ENCODE measurements at places on chromosomes 1 and 21.

- no peak for DNase-seq
Measured at GRCh38 chr1:219492717-219493116, 120.2 kb downstream of the ZC3H11B start.

DNA sequence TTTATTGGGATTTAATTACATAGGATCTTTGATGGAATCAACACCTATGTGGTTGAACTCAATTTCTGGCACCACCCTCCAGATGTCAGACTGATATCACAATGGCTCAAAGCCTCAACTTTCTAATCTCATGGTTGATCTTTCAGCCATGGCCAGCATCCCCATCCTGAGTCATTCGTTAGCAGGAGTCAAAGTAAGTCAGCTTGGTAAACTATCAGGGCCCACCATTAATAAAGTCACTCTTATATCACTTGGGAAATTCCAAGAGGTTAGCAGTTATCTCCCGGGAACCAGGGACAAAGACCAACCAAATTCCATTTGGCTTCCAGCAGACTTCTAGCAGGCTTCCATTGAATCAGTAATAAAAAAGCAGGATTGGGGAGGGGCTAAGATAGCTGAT, 50.7 kb upstream of the TNFSF4 start:
- DNase-seq, result no peak

GRCh38 chr1:34460193-34460592, 283.5 kb downstream of the C1orf94 start:
- peak; percentile 66 for DNase-seq

DNA sequence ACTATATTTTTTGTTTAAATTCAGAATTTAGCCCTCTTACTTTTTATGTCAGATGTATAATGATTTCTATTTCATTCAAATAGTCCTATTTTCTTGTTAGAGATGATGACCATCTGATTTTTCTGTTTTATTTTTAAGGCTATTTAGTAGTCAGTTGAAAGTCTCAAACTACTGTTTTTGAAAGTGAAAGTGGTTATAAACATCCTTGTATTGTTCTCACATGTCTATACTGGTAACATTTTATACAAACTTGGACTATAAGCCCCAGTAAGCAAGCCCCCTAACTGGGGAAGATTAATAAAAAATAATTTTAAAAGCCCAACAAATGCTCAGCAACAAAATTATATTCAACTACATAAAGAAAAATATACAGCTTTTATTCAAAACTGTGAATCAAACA, 271.3 kb upstream of the RGS18 start:
- no peak for DNase-seq

DNA sequence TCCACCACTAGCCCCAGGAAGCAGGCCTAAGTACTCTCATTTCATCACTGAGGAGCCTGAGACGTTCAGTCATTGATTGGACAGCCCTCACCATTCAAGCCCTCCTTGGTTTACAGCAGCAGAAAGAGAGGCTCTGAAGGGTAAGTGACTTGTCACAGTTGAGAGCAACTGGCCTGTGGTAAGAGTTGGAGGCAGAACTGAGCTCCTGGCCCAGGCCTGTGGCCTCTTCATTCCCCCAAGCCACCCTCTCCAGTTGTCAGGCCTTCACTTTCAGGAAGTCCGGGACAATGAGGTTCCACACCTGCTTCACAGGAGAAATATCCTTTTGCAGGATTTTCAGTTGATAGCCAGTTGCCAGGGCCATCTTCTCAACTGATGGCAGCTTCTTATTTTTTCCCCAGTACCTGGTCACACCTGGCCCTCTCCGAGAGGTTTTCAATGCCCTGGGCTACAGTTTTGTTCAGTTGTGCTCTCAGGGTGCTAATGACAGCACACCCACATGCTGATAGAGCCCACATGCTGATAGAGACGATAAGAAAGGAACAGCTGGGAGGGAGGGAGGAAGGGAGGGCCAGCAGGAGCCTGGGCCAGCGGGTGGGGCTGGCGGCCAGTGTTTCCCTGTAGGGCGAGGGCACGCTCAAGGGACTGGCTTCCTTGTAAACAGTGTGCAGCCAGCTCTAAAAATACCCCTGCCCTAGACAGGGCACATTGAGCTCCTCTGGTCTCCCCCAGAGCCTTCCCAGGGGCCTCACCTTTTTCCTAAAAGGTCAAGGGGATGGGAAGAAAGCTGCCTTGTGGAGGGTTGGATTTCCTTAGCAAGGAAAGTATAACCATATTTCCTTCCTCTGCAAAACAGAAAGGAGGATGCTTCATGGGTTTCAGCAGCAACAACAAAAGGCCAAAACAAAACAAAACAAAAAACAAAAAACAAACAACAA, 112.7 kb upstream of the JUN start:
- DNase-seq, result no peak

GRCh38 chr21:41115851-41116250, 52.1 kb upstream of the BACE2 start:
- DNase-seq, result no peak

DNA sequence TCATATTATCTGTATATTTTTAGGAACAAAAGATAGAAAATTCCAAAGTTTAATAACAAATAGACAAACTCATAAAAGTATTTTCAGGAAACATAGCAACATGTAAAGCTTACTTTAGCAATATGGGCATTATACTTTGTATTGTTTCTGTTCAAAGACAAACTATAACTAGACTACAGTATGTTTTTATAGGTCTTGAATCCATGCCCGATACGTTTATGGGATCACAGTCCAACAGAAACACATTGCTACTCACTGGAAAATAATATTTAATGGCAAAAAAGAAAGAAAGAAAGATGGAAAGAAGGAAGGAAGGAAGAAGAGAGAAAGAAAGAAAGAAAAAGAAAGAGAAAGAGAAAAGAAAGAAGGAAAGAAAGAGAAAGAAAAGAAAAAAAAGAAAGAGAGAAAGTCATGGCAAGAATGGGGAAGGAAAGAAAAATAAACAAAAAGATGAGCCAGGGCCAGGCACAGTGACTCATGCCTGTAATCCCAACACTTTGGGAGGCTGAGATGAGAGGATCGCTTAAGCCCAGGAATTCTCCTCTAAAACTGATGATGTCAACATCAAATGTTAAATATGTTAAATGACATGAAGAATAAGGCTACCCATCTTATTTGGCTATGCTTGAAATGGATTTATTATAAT, 32.7 kb downstream of the TM2D1 start:
- DNase-seq, result no peak

GRCh38 chr1:167905182-167905581, 8.8 kb downstream of the ADCY10 start:
- no peak for DNase-seq

DNA sequence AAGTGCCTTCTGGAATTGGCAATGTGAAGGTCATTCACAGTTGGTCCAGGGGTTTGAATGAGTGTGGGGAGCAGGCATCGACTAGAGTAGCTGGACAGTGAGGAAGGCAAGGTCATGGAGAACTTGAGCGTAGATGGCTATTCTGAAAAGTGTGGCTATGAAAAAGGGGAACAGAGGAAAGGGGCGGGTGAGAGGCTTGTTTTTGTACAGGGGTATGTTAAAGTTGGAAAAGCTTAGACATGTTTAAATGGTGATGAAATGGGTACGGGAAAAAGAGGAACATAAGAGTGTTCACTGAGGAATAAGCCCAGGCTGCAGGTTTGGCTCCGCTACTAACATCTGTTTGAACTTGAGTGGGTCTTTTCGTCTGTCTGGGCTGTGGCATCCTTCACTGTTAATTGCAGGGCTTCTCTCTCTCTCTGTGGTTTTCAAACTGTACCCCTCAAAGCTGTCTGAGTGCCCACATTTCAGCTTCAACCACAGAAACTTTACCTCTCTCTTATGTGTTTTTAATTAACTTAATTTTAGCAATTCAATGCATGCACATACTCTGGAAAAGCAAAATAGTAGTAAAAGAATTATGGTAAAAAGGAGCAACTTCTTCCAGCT, 70.8 kb upstream of the COA6 start:
- no peak for DNase-seq

DNA sequence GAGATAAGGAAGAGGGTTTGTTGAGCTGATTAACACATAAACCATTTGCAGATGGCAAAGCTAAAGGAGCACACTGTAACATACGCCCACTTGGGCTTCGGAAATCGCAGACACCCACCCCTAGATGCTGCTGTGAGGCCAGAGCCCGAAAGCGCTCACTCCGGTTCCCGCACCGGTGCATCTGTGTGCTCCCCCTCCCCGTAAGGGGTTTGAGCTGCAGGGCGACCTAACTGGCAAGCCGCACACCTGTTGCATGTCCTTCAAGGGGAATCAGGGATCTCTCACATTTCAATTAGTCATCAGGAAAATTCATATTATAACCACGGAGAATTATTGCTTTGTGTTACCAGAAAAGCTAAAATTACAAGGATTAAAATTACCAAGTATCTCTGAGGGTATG, 1.4 kb upstream of the CFH start:
- DNase-seq, result no peak

DNA sequence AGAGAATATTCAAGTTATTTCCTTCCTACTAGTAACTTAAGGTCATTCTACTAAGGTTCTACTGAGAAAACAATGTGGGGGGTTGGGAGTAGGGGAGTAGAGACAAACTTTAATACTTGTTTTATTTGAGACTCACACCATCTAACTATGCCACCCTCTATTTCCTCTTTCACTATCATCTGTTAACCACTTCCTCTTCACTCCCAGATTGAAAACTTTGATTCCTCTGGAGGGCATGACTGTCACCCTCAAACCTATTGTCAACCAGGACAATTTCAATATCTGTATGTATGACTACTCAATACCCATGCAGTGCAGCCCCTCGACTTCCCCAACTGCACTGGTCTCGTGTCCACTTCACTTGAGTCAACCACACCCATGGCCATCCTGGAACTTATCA, 165.6 kb upstream of the POGK start:
- no peak for DNase-seq

DNA sequence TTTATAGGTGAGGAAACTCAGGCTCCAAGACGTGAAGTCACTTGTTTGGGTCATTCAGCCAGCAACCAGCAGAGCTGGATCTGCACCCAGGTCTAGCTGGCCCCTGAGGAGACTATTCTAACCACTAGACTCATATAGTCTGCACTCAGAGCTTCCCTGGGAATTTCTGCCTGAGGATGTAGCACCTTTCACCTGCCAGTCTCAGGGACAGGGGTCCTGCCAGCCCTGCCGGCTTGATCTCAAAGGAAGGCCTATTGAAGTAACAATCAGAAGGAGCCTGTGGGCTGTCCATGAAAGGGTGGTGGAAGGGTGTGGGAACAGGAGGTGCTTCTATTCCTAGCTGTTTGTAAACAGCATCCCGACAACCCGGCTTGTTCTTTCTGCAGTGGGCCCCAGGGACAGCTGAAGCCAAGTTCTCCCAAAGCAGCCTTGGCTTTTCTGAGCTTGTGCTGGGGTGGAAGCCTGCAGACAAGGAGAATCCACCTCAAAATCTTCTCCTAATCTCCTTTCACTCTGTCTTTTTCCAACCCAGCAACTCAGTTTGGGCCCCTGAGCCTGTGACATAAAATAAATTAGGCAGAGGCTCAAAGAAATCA, 7.8 kb downstream of the LMOD1 start:
- no peak for DNase-seq

- no peak for DNase-seq
Measured at GRCh38 chr21:43364851-43365424, 62.0 kb downstream of the SIK1 start.

GRCh38 chr1:20184997-20185833, 681 bp upstream of the UBXN10 start:
- peak; percentile 83 for DNase-seq

- DNase-seq, result no peak
Measured at GRCh38 chr1:167515893-167516321, 2.4 kb downstream of the CD247 start.

GRCh38 chr1:218837051-218837450, 336.6 kb upstream of the LYPLAL1 start:
- no peak for DNase-seq

GRCh38 chr1:7583291-7584096, 187.6 kb upstream of the VAMP3 start:
- no peak for DNase-seq

DNA sequence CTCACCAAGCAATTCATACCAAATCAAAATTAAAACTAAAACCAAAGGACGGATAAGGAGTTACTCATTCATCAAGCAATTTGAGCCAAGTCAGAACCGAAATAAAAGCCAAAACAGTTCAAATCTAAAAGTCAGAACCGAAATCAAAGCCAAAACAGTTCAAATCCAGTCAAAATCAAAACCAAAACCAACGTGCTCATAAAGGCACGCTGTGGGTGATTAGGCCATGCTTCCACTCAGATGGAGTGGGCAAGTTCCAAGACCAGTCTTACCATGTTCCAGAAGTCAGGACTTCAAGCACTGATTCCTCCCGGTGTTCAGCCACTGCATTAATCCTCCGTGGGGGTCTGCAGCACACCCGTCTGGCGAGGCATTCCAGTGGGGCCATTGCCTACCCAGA, 409.3 kb downstream of the TGFB2 start:
- no peak for DNase-seq

DNA sequence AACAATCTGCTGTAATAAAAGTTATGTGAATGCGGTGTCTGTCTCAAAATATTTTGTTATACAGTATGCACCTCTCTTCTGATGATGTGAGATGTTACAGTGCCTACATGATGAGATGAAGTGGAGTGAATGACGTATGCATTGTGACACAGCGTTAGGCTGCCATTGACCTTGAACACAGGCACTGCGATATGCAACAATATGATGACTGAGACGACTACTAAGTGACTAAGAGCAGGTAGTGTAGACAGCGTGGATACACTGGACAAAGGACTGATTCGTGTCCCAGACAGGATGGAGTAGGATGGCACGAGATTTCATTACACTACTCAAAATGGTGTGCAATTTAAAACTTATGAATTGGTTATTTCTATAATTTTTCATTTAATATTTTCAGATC, 8.4 kb downstream of the SGIP1 start:
- DNase-seq, result no peak

DNA sequence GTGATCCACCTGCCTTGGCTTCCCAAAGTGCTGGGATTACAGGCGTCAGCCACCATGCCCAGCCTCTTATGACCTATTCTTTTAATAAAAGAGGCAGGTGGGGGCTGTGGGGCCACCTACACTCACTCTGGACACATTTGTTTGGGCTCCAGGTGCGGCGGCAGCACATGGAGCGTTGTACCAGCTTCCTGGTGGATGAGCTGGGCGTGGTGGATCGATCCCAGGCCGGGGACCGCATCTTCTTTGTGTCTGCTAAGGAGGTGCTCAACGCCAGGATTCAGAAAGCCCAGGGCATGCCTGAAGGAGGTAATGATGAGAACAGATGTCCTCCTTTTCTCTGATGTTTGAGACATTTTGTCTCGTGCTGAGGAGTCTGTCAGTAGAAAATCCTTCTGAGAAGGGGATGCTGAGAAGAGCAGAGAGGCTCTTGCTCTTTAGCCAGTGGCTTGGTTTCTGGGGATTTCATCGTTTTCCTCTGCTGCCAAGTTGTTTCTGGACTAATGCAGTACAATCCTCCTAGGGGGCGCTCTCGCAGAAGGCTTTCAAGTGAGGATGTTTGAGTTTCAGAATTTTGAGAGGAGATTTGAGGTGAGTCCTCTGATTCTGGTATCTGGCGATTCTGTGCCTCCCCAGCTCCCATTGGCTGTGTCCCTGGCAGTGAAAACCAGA, 17.9 kb upstream of the MIIP start:
- DNase-seq, result peak; percentile 64

- DNase-seq, result no peak
Measured at GRCh38 chr1:207455183-207455754, 1.1 kb downstream of the CR2 start.
